ENCODE measurements at places on chromosomes 3 and 15.
A peak's percentile ranks its signal among the peaks of the same experiment; 100 is the strongest.

GRCh38 chr15:56681113-56681512 lies 52.2 kb downstream of the ZNF280D start:
- DNase-seq = no peak

DNA sequence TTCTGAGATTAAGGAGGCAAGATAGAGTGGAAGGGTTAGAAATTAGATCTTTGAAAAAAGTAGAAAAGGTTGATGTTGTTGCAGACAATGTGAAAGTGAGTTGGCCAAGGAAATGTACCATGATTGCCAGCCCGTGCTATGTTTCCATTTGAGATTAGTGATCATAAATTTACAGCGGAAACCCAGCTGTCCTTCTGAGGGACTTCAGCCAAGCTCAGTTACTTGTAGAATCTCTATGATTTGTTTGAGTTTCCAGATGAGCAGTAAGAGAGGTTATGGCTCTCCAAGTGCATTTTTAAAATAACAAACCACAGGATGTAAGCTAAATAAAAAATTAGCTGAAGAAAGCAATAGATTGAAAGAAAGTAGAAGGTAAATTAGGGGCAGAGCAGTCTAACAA lies 54.2 kb upstream of the RBMS3 start:
- DNase-seq = no peak

- no peak for DNase-seq
Measured at GRCh38 chr15:43966646-43967045, 139.8 kb downstream of the WDR76 start.

- DNase-seq = peak; percentile 27
Measured at GRCh38 chr3:39118079-39118478, 10.6 kb downstream of the TTC21A start.

DNA sequence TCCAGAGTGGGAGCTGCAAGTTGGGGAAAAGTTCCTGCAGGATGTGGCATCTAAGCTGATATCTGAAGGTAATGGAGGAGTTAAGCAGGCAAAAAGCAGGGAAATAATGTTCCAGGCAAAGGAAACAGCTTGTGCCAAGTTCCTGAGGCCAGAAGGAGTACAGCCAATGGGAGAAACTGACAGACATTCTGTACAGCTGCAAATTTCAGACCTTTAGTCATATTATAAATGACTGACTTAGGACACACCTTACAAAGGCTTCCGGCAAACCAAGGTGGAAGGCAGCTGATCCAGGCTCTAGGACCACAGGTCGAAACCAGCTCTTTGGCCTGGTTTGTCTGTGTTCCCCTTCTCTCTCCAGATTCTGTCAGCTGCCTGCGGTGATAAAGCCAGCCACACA lies 9.3 kb downstream of the WWTR1 start:
- DNase-seq = no peak

GRCh38 chr3:181683563-181683962 lies 28.2 kb upstream of the SOX2 start:
- no peak for DNase-seq

DNA sequence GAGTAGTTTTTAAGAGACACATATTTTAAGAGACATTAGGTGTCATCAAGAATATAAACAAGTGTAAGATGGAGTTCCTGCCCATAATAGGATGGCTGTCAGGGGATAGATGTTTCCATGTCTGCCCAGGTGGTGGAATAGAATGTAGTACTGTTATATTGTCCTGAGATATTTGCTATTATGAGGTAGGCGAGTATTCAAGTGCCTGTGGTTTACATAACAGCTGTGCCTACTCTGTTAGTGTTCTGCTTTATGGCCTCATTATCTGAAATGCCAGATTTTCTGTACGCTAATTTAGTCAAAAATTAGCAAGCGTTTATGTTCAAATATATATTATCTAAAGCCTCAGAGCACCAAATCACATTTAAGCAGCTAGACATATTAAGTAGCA lies 360.2 kb upstream of the ROPN1 start:
- no peak for DNase-seq

- peak; percentile 12 for DNase-seq
Measured at GRCh38 chr3:37862219-37862902, 681 bp downstream of the CTDSPL start.

GRCh38 chr3:69776289-69776688 lies 37.0 kb downstream of the MITF start:
- no peak for DNase-seq

- no peak for DNase-seq
Measured at GRCh38 chr3:142256712-142257333, 31.4 kb upstream of the GK5 start.

- no peak for DNase-seq
Measured at GRCh38 chr15:68987676-68988075, 26.8 kb upstream of the NOX5 start.

DNA sequence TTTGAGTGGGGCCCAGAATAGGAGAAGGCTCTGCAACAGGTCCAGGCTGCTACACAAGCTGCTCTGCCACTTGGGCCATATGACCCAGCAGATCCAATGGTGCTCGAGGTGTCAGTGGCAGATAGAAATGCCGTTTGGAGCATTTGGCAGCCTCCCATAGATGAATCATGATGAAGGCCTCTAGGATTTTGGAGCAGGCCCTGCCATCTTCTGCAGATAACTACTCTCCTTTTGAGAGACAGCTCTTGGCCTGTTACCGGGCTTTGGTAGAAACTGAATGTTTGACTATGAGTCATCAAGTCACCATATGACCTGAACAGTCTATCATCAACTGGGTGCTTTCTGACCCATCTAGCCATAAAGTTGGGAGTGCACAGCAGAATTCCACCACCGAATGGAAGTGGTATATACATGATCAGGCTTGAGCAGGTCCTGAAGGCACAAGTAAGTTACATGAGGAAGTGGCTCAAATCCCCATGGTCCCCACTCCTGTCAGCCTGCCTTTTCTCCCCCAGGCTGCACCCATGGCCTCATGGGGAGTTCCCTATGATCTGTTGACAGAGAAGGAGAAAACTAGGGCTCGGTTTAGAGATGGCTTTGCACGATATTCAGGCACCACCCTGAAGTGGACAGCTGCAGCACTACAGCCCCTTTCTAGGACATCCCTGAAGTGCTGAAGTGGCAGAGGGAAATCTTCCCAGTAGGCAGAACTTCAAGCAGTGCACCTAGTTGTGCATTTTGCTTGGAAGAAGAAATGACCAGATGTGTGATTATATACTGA lies 971.4 kb downstream of the MCTP2 start:
- DNase-seq = no peak

GRCh38 chr3:119647171-119647570 lies 13.2 kb downstream of the POPDC2 start:
- no peak for DNase-seq

DNA sequence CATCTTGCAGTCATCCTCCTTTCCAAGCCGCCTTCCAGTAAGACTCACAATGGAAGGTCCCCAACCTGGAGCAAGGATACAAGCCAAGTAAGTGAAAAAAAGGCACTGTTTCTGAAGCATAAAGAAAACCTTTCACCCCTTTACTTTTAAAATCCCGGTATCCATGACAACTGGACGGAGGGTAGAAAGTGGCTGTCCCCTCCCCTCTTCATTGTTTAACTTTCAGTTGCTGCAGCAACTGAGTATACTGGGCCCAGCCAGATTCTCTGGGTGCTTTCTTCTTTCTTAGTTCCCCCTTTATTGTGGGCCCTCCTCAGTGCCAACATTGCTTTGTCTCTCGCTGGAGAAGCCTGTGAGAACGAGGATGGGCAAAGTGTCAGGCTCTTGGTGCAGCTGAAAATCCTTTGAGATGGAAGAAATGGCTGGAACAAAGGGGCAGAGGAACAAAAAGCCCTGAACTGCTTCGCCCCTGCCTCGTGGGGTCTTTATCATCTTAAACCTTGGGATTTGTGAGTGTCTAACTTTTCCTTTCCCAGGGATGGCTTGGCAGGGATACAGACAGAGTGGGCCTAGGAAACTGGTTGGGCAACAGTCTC lies 224.0 kb upstream of the RGMA start:
- no peak for DNase-seq

DNA sequence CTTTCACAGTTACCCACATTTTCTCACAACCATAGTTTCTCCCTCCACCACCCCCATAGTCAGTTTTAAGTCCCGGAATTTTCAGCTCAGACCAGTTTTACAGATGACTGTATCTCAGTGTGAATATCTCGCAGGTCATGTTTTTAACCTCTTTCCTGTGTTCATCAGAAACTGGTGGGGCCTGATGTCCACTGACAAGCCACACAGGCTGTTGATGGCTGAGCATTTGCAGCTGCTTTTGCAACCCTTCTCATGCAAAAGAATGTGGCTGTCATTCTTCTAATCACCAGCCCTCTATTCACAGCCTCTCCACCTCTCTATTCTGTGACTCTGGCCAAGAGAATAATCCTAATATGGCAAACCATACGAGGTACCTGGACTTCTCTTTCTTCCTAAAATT lies 8.5 kb downstream of the GYG1 start:
- DNase-seq = no peak

- DNase-seq = peak; percentile 2
Measured at GRCh38 chr15:89714775-89715174, 24.2 kb downstream of the WDR93 start.

Measured in Kasumi-1 (cell line).